ENCODE measurements at places on chromosomes 2 and 18.

- H3K36me3 ChIP-seq, result no peaks in the 10 kb centered on the region
- H3K27me3 ChIP-seq, result peaks cover 17% of the 10 kb centered on the region
- no peak for DNase-seq
- peak overlapping the region; percentile 48 for H3K4me3 ChIP-seq
- H3K27ac ChIP-seq, result no peak overlapping the region
Observed at GRCh38 chr2:71467180-71467815, 13.9 kb downstream of the DYSF start.

- H3K36me3 ChIP-seq, result no peaks in the 10 kb centered on the region
- no peaks in the 10 kb centered on the region for H3K4me1 ChIP-seq
- H3K4me3 ChIP-seq, result no peak overlapping the region
- no peak overlapping the region for H3K27ac ChIP-seq
- no peaks in the 10 kb centered on the region for H3K27me3 ChIP-seq
- DNase-seq, result no peak
Observed at GRCh38 chr2:234074751-234075517, 24.4 kb downstream of the SPP2 start.

- no peaks in the 10 kb centered on the region for H3K4me1 ChIP-seq
- no peaks in the 10 kb centered on the region for H3K36me3 ChIP-seq
- H3K27me3 ChIP-seq, result no peaks in the 10 kb centered on the region
- no peak overlapping the region for H3K27ac ChIP-seq
Observed at GRCh38 chr18:60145776-60146175, 226.8 kb downstream of the MC4R start.

GRCh38 chr2:105852066-105852465 is 107.4 kb downstream of the NCK2 start:
- H3K27ac ChIP-seq, result no peak overlapping the region
- H3K27me3 ChIP-seq, result no peaks in the 10 kb centered on the region
- no peaks in the 10 kb centered on the region for H3K4me1 ChIP-seq
- no peak for DNase-seq
- H3K4me3 ChIP-seq, result no peak overlapping the region

- H3K27ac ChIP-seq, result no peak overlapping the region
- H3K4me1 ChIP-seq, result peaks cover 7% of the 10 kb centered on the region
- DNase-seq, result no peak
- H3K27me3 ChIP-seq, result no peaks in the 10 kb centered on the region
- H3K4me3 ChIP-seq, result no peak overlapping the region
Observed at GRCh38 chr2:28748941-28749340, 2.7 kb upstream of the PPP1CB start.

- H3K4me1 ChIP-seq, result peaks cover 4% of the 10 kb centered on the region
- H3K27me3 ChIP-seq, result peaks cover 3% of the 10 kb centered on the region
- H3K27ac ChIP-seq, result no peak overlapping the region
- H3K36me3 ChIP-seq, result no peaks in the 10 kb centered on the region
Observed at GRCh38 chr2:135005753-135006152, 41.5 kb downstream of the MAP3K19 start.

GRCh38 chr2:172283476-172283875 is 143.9 kb upstream of the ITGA6 start:
- H3K4me3 ChIP-seq, result no peak overlapping the region
- H3K27me3 ChIP-seq, result no peaks in the 10 kb centered on the region
- H3K4me1 ChIP-seq, result no peaks in the 10 kb centered on the region
- H3K36me3 ChIP-seq, result no peaks in the 10 kb centered on the region
- DNase-seq, result no peak

GRCh38 chr18:8526332-8526731 is 82.9 kb upstream of the RAB12 start:
- H3K4me3 ChIP-seq, result no peak overlapping the region
- peaks cover 16% of the 10 kb centered on the region for H3K27me3 ChIP-seq
- H3K36me3 ChIP-seq, result no peaks in the 10 kb centered on the region
- H3K27ac ChIP-seq, result no peak overlapping the region
- no peaks in the 10 kb centered on the region for H3K4me1 ChIP-seq
- DNase-seq, result no peak

GRCh38 chr2:98706591-98706990 is 24.3 kb downstream of the MGAT4A start:
- no peaks in the 10 kb centered on the region for H3K36me3 ChIP-seq
- peaks cover 5% of the 10 kb centered on the region for H3K27me3 ChIP-seq
- DNase-seq, result no peak

DNA sequence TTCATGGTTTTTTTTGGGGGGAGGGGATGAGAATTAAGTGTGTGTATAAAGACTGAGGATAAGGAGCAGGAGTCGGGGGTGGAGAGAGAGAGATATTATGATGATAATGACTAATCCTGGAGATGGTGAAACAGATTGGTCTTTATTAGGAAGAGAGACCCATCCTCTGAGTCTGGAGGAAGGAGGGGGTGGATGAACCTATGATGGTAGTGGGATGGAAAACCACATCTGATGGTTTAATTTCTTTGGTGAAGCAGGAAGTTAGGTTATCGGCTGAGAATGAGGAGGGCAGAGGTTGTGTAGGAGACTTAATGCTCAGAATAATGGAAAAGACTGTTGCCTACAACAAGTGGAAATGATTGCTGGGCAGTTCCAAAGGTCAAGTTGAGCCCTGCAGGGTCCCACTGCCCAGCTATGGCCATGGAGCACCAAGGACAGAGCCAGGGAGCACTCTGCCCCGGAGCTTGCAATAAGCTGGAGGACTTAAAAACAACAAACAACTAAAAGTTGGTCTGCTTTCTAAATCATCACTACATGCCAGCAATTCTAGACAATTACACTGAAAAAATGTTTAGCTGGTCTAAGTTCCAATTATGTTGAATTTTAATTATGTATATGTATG is 7.9 kb downstream of the SLC16A14 start:
- H3K4me1 ChIP-seq, result no peaks in the 10 kb centered on the region
- no peak for DNase-seq
- no peak overlapping the region for H3K4me3 ChIP-seq

- no peak overlapping the region for H3K4me3 ChIP-seq
- no peaks in the 10 kb centered on the region for H3K27me3 ChIP-seq
- no peaks in the 10 kb centered on the region for H3K4me1 ChIP-seq
- H3K27ac ChIP-seq, result no peak overlapping the region
- no peaks in the 10 kb centered on the region for H3K36me3 ChIP-seq
Observed at GRCh38 chr2:216786676-216787075, 73.2 kb downstream of the TNP1 start.

DNA sequence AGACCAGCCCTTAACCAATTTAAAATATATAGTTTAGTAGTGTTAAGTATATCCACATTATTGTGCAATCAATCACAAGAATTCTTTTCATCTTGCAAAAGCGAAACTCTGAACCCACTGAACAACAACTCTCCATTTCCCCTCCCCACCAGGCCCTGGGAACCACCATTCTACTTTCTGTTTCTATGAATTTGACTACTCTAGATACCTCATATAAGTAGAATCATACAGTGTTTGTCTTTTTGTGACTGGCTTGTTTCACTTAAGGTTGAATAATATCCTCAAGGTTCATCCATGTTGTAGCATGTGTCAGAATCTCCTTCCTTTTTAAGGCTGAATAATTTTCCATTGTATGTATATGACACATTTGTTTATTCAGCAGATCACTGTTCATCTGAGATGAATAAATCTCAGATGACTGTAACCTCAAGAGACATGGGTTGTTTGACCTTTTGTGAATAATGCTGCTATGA is 8.1 kb upstream of the SOS1 start:
- peaks cover 2% of the 10 kb centered on the region for H3K4me1 ChIP-seq
- no peaks in the 10 kb centered on the region for H3K36me3 ChIP-seq
- DNase-seq, result no peak
- H3K27ac ChIP-seq, result no peak overlapping the region
- H3K4me3 ChIP-seq, result no peak overlapping the region

GRCh38 chr2:73112026-73112912 is 479 bp downstream of the RAB11FIP5 start:
- peak overlapping the region; percentile 71 for H3K4me3 ChIP-seq
- peak overlapping the region; percentile 83 for H3K27ac ChIP-seq
- peaks cover 2% of the 10 kb centered on the region for H3K36me3 ChIP-seq
- peaks cover 16% of the 10 kb centered on the region for H3K4me1 ChIP-seq
- no peaks in the 10 kb centered on the region for H3K27me3 ChIP-seq
- DNase-seq, result no peak

DNA sequence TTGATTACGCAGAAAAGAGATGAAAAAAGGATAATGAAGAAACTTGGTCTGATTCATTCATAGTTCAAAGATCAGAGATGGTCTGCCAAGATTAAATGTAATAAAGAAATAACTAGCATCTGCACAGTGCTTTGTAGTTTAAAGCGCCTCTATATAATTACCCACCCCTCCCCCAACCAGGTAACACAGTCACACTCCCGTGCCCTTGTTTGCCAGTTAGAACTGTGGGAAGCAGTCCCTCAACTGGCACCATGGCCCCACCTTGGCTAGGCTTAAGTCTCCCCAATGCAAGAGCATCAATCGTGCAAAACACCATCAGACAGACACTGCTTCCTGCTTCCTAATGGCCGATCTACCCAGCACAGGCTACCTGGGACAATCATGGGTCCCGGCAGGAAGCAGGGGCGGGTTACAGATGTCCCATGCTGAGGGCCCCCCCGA is 11.6 kb downstream of the ADCY3 start:
- H3K36me3 ChIP-seq, result no peaks in the 10 kb centered on the region
- no peak overlapping the region for H3K27ac ChIP-seq
- H3K4me3 ChIP-seq, result no peak overlapping the region
- H3K27me3 ChIP-seq, result no peaks in the 10 kb centered on the region
- H3K4me1 ChIP-seq, result no peaks in the 10 kb centered on the region

DNA sequence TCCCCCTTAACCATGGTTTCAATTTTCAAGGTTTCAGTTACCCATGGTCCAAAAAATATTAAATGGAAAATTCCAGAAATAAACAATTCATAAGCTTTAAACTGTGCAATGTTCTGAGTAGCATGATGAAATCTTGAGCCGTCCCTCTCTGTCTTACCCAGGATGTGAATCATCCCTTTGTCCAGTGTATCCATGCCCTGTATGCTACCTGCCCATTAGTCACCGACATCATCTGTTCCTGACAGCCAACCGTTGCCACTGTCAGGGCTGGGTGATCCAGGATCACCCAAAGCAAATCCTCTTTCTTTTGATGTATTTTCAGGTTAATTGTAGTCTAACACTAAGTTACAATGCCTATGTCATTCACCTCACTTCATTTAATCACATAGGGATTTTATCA is 15.7 kb upstream of the OLA1 start:
- no peak overlapping the region for H3K4me3 ChIP-seq
- H3K27me3 ChIP-seq, result no peaks in the 10 kb centered on the region
- H3K36me3 ChIP-seq, result no peaks in the 10 kb centered on the region
- 0 out of 2 replicates have a peak, but pooled peaks cover 3% of the 10 kb centered on the region for H3K4me1 ChIP-seq

DNA sequence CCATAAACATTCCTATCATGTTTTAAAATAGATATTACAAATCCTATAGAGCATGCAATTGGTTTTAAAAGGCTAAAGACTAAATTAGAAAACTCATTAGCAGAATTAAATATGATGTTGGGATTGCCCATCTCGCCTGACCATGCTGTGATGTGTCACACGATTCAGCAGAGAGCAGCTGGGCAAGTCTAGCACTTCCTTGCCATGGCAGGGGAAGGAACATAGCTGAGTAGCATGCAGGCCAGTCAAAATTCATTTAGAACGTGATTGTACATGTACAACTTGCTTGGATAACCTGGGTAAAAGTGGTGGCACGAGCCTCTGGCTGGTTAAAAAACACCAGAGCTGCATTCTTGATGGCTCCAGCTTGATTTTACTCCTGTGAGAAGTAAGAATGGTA is 81.3 kb downstream of the SCN3A start:
- H3K36me3 ChIP-seq, result no peaks in the 10 kb centered on the region
- no peak overlapping the region for H3K27ac ChIP-seq
- no peak overlapping the region for H3K4me3 ChIP-seq
- no peaks in the 10 kb centered on the region for H3K27me3 ChIP-seq
- H3K4me1 ChIP-seq, result no peaks in the 10 kb centered on the region

- no peak overlapping the region for H3K4me3 ChIP-seq
- no peaks in the 10 kb centered on the region for H3K36me3 ChIP-seq
- DNase-seq, result no peak
- H3K27ac ChIP-seq, result no peak overlapping the region
- H3K4me1 ChIP-seq, result no peaks in the 10 kb centered on the region
- H3K27me3 ChIP-seq, result no peaks in the 10 kb centered on the region
Observed at GRCh38 chr18:27825689-27826088, 351.2 kb downstream of the CDH2 start.

- no peak overlapping the region for H3K27ac ChIP-seq
- no peaks in the 10 kb centered on the region for H3K27me3 ChIP-seq
- H3K4me1 ChIP-seq, result no peaks in the 10 kb centered on the region
- H3K4me3 ChIP-seq, result no peak overlapping the region
Observed at GRCh38 chr18:10231220-10231619, 223.2 kb upstream of the APCDD1 start.

DNA sequence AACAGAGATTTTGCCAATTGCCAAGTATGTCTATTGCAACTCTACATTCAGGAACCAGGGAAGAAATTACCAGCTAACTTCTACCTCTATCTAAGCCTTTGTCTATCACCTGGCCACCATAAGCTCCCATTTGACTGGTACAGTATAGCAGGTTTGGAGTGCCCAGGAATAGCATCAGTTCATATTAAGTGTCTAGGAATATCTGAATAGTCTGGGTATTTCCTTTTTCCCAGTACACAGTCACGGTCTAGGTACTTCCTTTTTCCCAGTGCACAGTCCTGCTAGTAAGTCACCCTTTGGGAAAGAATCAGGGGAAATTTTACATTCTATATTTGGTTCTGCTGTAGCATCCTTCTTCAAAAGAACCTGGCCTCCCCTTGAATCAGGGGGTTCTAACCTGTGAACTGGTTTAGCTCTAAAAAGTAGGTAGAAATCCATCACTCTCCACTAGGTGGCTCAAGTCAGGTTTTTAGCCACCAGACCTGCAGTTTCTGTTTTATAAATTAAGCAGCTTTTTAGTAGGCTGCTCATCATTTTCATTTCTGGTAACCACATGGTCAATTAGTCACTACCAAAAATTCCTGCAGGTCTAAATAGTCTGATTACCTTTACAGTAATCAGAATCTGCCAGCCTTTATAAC is 49.3 kb upstream of the DNAJC10 start:
- no peaks in the 10 kb centered on the region for H3K36me3 ChIP-seq
- H3K27ac ChIP-seq, result no peak overlapping the region
- no peaks in the 10 kb centered on the region for H3K4me1 ChIP-seq
- no peak overlapping the region for H3K4me3 ChIP-seq

- no peak for DNase-seq
- no peaks in the 10 kb centered on the region for H3K36me3 ChIP-seq
- H3K4me3 ChIP-seq, result no peak overlapping the region
- no peaks in the 10 kb centered on the region for H3K4me1 ChIP-seq
- no peaks in the 10 kb centered on the region for H3K27me3 ChIP-seq
Observed at GRCh38 chr2:95382192-95382591, 20.3 kb upstream of the FAHD2A start.

- no peak for DNase-seq
- no peaks in the 10 kb centered on the region for H3K4me1 ChIP-seq
- H3K27me3 ChIP-seq, result peaks cover 3% of the 10 kb centered on the region
- no peaks in the 10 kb centered on the region for H3K36me3 ChIP-seq
Observed at GRCh38 chr2:39689876-39690275, 24.2 kb downstream of the TMEM178A start.

Measured in Panc1 (cell line).